ENCODE measurements at places on chromosomes 2 and 18.

GRCh38 chr2:102045697-102046096, 53.9 kb downstream of the IL1R2 start:
- no peak for ATAC-seq

GRCh38 chr2:223768179-223768578, 69.2 kb downstream of the AP1S3 start:
- no peak for ATAC-seq

- ATAC-seq, result no peak
Measured at GRCh38 chr2:180385601-180386201, 378.6 kb upstream of the CWC22 start.

DNA sequence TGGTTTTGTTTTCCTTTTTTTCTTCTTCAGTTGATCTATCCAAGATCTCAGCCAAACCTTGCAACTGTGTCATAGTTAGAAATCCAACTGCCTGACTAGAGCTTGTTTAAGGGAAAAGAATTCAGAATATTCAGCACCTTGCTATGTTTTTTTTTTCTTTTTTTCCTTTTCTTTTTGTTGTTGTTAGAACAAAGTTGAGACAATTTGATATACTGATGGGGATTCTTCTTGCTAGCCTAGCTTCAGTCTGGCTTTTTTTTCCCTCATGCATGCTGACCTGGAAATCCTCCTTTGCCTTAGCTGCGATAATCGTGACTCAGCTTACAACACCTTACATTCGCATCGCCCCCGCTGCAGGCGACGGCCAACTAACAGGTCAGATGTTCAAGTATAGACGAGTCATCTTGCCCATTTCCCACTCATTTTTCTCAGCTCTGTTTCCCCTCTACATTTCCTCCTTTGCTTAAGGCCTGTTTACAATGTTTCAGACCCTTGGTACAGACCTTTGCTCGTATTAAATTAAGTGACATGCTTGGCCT, 487.2 kb upstream of the RAB12 start:
- no peak for ATAC-seq

DNA sequence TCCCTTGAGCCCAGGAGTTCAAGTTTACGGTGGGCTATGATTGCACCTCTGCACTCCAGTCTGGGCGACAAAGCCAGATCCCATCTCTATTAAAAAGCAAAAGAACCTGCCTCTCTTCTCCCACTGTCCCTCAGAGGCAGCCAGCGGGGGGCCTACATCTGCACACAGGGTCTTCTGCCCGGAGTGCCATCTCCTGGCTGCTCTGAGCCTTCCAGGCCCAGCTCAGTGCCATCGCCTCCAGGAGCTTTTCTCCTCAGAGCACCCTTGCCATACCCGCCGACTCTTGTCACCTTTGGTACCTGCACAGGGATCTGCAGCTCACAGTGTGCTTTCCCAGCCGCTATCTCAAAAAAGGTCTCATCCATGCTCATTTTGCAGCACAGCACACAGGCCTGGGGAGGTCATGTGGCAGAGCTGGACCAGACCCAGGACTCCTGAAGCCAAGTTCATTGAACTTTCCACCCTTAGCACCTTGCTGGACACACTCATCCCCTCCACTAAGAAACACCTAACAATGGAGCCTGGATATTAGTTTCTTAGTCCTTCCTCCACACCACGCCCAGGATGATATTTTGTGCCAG, 186.3 kb downstream of the HAUS1 start:
- no peak for ATAC-seq

GRCh38 chr2:233208382-233209116, 42.9 kb upstream of the ATG16L1 start:
- ATAC-seq, result no peak

DNA sequence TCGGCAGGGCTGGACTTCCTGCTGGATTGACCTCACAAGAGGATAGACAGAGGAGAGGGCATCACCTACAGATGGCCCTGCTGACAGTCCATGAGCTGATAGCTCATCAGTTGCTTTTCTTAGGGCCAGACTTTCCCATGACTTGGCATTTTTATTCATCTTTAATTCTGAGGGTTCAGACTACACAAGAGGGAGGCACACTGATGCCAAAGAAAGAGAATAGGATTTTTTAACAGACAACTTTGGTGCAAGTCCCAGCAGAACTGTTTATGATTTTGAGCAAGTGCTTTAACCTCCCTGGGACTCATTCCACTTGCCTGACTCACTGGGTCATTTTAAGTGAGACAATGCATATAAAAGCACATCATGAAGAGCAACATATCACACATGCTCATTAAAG, 299.2 kb downstream of the INSIG2 start:
- ATAC-seq, result no peak

DNA sequence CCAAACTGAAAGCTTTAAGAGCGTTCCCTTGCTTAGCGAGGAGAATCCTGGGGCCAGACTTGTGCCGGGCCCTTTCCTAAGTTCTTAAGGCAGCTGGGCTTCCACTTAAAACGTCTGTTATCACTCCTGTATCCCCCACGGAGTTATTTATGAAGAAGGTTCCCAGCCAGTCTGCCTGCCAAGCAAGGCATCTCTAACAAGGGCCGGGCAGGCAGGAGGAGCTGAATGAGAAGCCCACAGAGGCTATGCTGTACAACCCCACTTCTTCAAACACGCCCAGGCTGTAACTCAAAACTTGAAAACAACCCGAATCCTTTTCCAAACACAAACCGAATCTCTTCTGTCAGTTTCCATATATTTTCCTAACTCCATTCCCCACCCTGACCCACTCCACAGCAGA, 39.0 kb upstream of the ZFP36L2 start:
- no peak for ATAC-seq

DNA sequence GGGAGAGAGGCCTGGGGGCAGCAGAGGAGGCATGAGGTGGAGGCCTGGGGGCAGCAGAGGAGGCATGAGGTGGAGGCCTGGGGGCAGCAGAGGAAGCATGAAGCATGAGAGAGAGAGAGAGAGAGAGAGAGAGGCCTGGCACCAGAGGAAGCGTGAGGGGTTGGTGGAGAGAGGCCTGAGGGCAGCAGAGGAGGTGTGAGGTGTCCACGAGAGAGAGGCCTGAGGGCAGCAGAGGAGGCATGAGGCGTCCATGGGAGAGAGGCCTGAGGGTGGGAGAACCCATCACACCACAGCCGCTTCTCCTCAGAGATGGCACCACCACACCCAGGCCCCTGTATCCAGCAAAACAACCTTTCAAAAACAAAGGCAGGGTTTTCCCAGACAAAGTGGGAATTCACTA, 55.7 kb upstream of the KCNG2 start:
- no peak for ATAC-seq

DNA sequence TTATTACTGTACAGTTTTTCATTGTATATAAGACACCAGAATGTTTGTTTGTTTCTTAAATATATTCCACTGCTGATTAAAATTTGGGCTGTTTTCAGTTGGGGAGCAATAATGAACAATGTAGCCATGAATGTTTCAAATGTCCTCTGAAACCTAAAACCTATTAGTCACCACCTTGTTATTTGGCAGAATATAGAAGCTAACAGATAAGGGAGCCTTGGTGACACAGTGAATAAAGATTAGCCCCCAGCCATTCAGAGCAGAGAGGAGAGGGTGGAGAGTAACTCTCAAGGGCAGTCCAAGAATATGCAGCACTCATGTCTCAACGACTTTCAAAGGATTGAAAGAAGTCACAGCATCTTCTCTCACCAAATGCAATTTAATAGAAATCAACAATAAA, 43.1 kb upstream of the ATP8B1 start:
- no peak for ATAC-seq

GRCh38 chr2:162074928-162075688, 1.1 kb upstream of the DPP4 start:
- ATAC-seq, result no peak

- peak; percentile 24 for ATAC-seq
Measured at GRCh38 chr2:38301969-38302702, 74.9 kb downstream of the ATL2 start.

- peak; percentile 24 for ATAC-seq
Measured at GRCh38 chr2:237324405-237324831, 89.5 kb downstream of the COL6A3 start.

DNA sequence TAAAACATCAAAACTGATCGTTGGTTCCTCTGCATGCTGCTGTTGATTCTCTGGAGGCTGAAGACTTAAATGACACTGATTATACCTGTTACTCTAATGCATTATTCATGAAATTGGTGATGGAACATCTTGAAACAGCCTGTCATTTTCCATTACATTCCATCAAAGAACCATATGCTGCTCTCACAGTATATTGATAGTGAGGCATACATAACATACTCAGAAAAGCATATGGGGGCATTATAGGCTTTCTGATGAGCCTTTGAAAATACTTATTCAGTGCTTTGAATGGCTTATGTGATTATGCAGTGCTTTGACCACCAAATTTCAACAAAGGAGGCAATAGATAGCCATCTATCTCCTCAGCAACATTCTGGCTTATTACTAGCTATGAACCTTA, 392.1 kb downstream of the CDH19 start:
- ATAC-seq, result no peak

DNA sequence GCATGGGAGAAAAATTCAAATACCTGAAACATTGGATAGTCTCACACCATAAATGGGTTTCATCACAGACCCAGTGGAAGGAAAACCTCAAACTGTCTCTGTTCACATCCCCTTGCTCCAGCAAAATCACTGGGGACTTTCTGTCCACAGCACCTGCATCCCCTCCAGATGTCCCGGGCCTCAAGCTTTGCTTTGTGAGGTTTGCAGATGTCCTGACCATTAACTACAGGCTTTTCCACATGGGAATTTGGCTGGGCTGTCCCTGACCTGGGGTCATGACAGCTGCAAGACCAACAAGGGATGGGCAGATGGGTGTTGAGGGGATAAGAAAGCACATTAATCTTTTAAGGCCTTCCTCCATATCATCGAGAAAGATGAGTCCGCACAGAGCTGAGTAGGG, 427.9 kb downstream of the TXNL1 start:
- ATAC-seq, result no peak

DNA sequence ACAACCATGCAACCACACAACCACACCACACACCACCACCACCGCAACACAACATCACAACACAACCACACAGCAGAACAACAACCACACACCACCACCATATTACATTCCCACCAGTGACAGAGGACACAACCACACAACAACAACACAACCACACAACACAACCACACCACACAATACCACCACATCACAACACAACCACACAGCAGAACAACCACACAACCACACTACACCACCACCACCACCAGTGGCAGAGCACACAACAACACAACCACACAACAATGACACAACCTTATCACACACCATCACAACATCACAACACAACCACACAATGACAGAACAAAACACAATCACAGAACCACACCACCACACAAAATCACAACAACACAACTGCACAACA, 313.0 kb upstream of the MYT1L start:
- ATAC-seq, result no peak

GRCh38 chr2:153059338-153060052, 341.1 kb downstream of the ARL6IP6 start:
- no peak for ATAC-seq

Measured in stimulated activated memory B cell treated with anti-CD40 and anti-IgM and Interleukin-4, amounts not matched to agents 10 μg/mL and 1 μg/mL and 100 μg/mL, for 72 hours (primary cell).